ENCODE measurements at places on chromosomes 13 and 19. TPM values are rescaled to one million over a fixed set of nuclear protein-coding genes. Genes with fewer than 3 reads are reported as not detected.

NAPA gene
- 79.9 TPM for total RNA-seq

ZNF726 gene
- 0.98 TPM for total RNA-seq

CD70 gene
- total RNA-seq: 24.8 TPM

CYP4F8 gene
- total RNA-seq: not detected

PROZ gene
- total RNA-seq: not detected

ARHGEF18 gene
- 51.9 TPM for total RNA-seq

PDS5B gene
- total RNA-seq: 8.0 TPM

FOXO1 gene
- 4.3 TPM for total RNA-seq

KASH5 gene
- total RNA-seq: not detected

CYP2A13 gene
- not detected for total RNA-seq

CCDC122 gene
- total RNA-seq: 2.8 TPM

RNF225 gene
- 0.23 TPM for total RNA-seq

PNPLA6 gene
- total RNA-seq: 33.9 TPM

SIGLEC10 gene
- total RNA-seq: not detected

EPS8L1 gene
- 5.7 TPM for total RNA-seq

KLHL1 gene
- total RNA-seq: not detected

CRLF1 gene
- 4.1 TPM for total RNA-seq

NAXD gene
- 18.5 TPM for total RNA-seq

TIMM50 gene
- total RNA-seq: 215 TPM

ZNF829 gene
- 0.41 TPM for total RNA-seq

KLK3 gene
- not detected for total RNA-seq

PRR19 gene
- 5.0 TPM for total RNA-seq

ZNF221 gene
- 0.53 TPM for total RNA-seq

ZNF865 gene
- total RNA-seq: 11.2 TPM

FLT3LG gene
- total RNA-seq: 2.2 TPM

DZIP1 gene
- total RNA-seq: 14.0 TPM

MBD3L3 gene
- not detected for total RNA-seq

NAT14 gene
- 58.3 TPM for total RNA-seq

LGI4 gene
- total RNA-seq: 0.10 TPM

RGL3 gene
- 2.0 TPM for total RNA-seq

ZFP82 gene
- 1.2 TPM for total RNA-seq

ANKLE1 gene
- total RNA-seq: 0.63 TPM

ZNF99 gene
- total RNA-seq: not detected

MATK gene
- 1.4 TPM for total RNA-seq

OVOL3 gene
- total RNA-seq: not detected

SGTA gene
- total RNA-seq: 72.3 TPM

FUT3 gene
- 0.15 TPM for total RNA-seq

GAPDHS gene
- total RNA-seq: not detected

TMEM221 gene
- total RNA-seq: 0.85 TPM

ZFP14 gene
- total RNA-seq: 3.1 TPM

BCAM gene
- 61.4 TPM for total RNA-seq

ZNF486 gene
- not detected for total RNA-seq

IGFL2 gene
- total RNA-seq: 0.83 TPM

ZFP28 gene
- total RNA-seq: 3.5 TPM

NCCRP1 gene
- total RNA-seq: 1.3 TPM

NXNL1 gene
- total RNA-seq: not detected

PSG11 gene
- 0.15 TPM for total RNA-seq

LIM2 gene
- total RNA-seq: not detected

ZNF431 gene
- 5.6 TPM for total RNA-seq

PIBF1 gene
- 5.8 TPM for total RNA-seq

S1PR4 gene
- not detected for total RNA-seq

TINCR gene
- 3.1 TPM for total RNA-seq

UGGT2 gene
- total RNA-seq: 5.0 TPM

MBD3L2 gene
- not detected for total RNA-seq

NCR1 gene
- not detected for total RNA-seq

CEACAM21 gene
- total RNA-seq: not detected

SERPINE3 gene
- total RNA-seq: not detected

Measured in A549 treated with RU486 at 1 μM for 4 hours (cell line).